ENCODE measurements at places on chromosomes 16 and 17.
A peak's percentile ranks its signal among the peaks of the same experiment; 100 is the strongest.

- peak; percentile 81 for DNase-seq
Measured at GRCh38 chr17:48618256-48618896, 3.3 kb upstream of the HOXB8 start.

DNA sequence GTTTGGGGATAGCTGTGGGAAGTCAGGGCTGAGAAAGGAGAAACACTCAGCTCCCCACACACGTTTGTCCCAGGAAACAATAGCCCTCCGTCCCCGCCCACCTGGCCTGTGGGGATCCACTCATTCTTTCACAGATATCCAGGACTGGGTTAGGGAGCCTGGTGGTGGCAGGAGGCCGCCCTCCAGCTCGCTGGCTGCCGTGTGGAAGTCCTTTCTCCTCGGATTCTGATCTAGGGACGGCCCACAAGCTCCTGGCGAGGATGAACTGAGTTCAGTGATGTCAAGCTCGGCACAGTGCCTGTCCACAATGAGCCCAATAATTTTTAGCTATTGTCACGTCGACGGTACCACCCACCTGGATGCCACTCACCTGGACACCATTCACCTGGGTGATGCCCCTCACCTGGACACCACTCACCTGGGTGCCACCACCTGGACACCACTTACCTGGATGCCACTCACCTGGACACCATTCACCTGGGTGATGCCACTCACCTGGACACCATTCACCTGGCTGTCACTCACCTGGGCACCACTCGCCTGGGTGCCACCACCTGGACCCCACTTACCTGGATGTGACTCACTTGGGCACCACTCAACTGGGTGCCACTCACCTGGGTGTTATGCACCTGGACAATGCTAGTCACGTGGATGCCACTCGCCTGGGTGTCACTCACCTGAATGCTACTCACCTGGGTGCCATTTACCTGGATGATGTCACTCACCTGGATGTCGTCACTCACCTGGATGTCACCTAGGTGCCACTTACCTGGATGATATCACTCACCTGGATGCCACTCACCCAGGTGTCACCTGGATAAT, 172.5 kb upstream of the FOXF1 start:
- DNase-seq, result no peak

GRCh38 chr17:27417596-27418365, 38.5 kb upstream of the KSR1 start:
- DNase-seq, result no peak

- no peak for DNase-seq
Measured at GRCh38 chr17:31413874-31414549, 22.5 kb downstream of the RAB11FIP4 start.

- DNase-seq, result no peak
Measured at GRCh38 chr16:11198828-11199227, 57.2 kb downstream of the SOCS1 start.

DNA sequence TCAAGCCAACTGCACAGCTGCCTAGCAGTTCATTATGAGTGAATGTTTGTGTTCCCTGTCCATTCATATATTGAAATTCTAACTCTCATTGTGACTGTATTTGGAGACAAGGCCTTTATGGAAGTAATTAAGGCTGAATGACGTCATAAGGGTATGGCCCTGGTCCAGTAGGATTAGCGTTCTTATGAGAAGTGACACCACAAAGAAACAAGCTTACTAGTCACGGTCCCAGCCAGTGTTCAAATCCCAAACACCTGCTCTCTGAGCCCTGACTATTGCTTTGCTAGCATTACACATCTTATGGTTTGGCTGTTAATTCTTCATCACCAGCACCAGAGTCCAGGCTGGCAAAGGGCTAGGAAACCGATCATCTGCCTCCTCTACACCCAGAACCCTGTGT, 2.2 kb downstream of the ZNF668 start:
- no peak for DNase-seq

GRCh38 chr17:58517378-58517927, 3.0 kb upstream of the MTMR4 start:
- no peak for DNase-seq

DNA sequence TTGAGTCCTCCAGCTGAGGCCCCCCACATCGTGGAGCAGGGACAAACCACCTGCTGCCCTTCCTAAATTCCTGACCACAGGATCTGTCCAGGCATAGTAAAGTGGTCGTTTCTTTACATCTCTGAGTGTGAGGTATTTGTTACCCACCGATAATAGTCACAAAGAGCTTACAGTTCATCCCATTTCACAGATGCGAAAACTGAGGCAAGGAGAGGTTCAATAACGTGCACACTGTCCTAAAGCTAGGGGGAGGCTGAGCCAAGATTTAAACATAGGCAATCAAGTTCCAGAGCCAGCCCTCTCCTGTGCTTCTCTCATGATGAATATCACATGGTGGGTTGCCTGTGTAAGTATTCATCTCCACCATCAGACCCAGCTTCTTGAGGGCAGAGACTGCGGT, 135.4 kb downstream of the CCT6B start:
- no peak for DNase-seq

DNA sequence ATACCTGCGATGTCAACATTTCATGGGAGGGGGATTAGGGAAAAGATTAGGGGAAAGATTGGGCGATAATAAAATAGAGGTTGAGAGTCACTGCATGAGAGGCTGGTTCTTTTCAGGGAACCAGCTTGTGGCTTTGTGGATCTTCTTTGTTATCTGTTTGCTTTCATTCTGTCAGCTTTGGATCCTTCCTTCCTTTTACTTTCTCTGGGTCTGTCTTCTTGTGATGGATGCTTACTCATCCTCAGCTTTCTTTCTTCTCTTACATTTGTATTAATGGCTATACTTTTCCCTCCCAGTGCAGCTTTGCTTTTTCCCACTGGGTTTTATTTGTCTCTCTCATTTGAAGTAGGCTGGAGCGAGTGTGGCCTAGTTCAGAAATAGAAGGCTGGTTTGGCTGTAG, 47.1 kb downstream of the RPTOR start:
- DNase-seq, result no peak

GRCh38 chr17:48626245-48627117, at the start of gene HOXB9:
TSS of gene HOXB9 (minus strand) at chr17:48626358. CDS start at chr17:48626269, 89 bp downstream.
- peak; percentile 92 for DNase-seq

- peak; percentile 44 for DNase-seq
Measured at GRCh38 chr17:31388770-31389656, 2.5 kb upstream of the RAB11FIP4 start.

GRCh38 chr16:79639576-79640311, 39.2 kb upstream of the MAF start:
- no peak for DNase-seq

DNA sequence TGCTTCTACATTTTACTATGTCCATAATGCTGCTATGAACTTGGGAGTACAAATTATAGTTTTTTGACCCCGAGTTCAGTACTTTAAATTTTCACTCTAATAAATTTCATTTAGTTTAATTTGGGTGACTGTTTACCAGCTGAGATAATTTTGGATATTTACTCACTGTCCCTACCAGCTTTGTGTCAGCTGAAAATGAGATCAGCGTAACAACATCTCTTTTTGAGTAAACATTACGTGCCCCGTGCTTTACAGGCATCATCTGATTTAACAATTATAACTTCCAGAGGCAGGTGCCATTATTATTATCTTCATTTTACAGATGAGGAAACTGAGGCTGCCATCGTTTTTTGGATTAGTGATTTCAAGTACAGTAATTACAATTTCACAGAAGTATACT, 15.0 kb downstream of the GFOD2 start:
- DNase-seq, result no peak

GRCh38 chr17:38882870-38883269, 13.0 kb downstream of the LASP1 start:
- DNase-seq, result no peak

DNA sequence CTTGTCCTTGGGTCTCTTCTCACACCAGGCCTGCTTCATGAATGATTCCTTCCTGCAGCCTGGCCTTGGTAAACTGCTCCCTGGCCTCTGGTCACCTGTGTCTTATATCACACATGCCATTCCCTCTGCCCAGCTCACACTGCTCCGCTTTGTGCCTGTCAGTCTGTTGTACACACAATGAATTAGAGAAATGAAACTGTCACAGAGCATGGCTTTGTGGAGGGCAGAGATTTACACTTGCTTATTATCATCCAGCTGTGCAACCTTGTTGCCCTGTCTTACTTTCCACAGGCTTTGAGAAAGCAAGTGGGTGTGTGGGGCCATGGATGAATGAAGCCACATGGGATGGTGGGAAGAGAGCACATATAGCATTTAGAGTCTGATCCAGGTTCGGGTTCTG, 22.4 kb downstream of the ALDH3A2 start:
- DNase-seq, result no peak

DNA sequence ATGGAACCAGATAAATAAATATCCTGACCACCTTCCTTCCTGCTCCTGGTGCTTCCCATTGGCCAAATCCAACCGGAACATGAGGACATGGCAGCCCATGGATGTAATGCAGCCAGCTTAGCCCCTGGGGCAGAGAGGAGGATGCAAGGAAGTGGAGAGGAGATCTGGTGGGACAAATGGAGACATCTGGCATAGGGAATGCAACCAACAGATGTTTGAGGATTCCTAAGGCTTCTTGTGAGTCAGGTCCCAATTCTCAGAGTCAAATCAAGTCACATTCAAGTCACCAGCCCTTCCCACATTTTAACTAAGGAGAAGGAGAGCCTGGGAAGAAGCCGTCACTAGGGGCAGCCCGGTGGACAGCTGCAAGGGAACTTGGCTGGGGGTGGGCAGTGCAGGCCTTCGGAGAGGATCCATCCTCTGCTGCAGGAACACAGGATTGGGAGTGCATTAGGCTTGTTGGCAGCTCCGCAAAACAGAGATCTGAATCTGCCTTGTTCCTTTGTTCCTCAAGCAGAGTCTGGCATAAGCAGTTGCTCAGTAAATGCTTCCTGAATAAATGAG, 62.8 kb upstream of the HS3ST2 start:
- DNase-seq, result no peak

Data from HEK293T (cell line).